SIG-M5 (cell line): ENCODE measurements at places on chromosomes 13 and 19.

- no peak for DNase-seq
Observed at GRCh38 chr19:40103600-40103999, 12.9 kb upstream of the ZNF780A start.

DNA sequence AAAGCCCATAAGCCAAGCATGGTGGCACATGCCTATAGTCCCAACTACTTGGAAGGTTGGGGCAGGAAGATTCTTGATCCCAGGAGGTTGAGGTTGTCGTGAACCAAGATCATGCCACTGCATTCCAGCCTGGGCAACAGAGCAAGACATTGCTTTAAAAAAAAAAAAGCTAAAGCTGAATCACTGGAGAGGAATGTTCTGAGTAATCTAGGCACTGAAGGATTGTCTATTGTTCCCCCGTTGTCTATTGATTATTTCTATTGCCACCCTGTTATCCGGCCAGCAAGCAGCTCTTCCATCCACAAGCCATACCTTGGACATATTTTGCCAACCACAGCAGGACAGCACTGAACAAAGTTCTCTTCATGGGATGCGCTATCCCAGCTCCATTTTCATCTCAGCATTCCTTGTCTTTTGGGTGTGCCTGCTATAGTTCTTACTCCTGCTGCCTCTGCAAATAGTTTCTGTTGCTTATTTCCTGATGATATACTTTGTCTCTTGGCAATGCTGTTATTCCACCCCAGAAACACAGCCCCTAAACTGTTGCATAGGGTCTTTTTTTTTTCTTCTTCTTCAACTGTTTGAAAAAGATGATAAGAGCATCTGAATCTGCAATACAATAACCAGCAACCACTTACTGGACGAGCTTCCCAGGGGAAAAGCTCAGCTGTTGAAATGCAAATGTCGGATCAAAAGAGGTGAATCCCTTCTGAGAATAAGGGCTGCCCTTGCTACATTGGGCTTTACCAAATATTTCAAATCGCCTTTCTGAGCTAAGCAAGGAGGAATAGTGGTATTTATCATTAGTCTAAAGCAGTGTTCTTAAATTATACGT lies 22.2 kb upstream of the SIAH3 start:
- no peak for DNase-seq

- DNase-seq = no peak
Observed at GRCh38 chr19:51142119-51142518, at the start of gene SIGLEC7. SIGLEC7 (plus strand) TSS chr19:51142301; CDS start chr19:51142370, 69 bp downstream.

GRCh38 chr13:73177916-73178565 lies 119.2 kb downstream of the KLF5 start:
- DNase-seq = no peak

- no peak for DNase-seq
Observed at GRCh38 chr13:113762538-113762937, 3.5 kb downstream of the TMEM255B start.

DNA sequence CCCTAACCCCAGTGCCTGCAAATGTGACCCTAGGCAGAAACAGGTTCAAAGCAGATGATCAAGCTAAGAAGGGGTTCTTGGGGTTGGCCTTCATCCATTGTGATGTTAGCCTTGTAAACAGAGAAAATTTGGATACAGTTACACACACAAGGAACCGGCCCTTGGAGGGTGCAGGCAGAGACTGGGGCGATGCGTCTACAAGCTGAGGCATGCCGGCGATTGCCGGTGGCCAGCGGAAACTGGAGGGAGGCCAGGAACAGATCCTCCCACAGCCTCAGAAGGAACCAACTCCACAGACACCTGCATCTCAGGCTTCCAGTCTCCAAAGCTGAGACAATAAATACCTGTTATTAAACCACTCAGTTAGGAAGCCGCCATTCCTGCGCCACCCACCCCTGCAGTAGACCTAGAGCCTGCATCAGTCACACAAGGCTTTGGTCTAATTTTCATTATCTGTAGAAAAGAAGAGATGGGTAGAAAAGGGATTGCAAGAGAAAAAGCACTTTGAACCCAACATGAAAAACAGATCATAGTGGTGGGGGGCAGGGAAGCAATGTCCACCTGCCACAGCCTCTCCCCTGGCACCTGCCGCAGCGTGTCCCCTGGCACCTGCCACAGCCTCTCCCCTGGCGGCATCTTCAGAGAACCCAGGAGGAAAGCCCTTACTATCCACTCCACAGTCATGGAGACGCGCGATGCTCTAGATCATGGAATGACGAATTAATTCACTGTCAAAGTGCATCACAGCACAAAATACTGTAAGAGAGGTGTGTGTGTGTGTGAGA lies 119.7 kb upstream of the SOX1 start:
- DNase-seq = no peak

GRCh38 chr13:62933809-62934208 lies 1518.2 kb upstream of the PCDH20 start:
- no peak for DNase-seq

DNA sequence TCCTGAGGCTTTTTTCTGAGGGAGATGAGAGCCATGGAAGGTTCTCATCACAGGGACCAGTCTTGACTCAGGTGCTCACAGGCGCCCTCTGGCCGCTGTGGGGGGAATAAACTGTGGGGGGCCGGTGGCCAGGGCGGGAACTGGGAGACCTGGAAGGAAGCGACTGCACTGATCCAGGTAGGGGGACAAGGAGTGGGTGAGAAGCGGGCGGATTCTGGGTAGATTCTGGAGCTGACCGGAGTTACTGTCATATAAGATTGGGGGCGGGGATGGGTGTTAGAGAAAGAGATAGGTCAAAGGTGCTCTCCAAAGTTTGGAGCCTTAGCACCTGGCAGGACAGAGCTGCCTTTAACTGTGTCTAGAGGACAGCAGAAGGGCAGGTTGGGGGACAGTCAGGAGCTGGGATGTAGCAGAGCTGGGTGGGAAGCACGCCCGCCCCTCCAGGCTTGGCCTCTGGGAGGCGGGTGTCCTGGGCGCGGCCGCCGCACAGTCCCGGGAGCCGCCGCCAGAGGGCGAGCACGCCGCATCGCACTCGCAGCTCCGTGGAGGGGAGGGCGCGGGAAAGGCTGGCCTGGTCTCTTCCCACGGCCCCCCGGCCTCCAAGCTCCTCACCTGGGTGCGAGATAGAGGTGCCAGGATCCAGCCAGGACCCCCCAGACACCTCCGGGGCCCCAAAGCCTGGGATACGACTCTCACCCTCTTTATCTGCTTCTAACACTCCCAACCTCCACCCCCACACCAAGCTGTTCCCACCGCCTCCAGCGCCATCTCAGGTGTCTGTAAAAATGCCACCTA lies 4.2 kb upstream of the DAND5 start:
- no peak for DNase-seq

- DNase-seq = no peak
Observed at GRCh38 chr19:51259348-51260245, 8.7 kb downstream of the SIGLECL1 start.

DNA sequence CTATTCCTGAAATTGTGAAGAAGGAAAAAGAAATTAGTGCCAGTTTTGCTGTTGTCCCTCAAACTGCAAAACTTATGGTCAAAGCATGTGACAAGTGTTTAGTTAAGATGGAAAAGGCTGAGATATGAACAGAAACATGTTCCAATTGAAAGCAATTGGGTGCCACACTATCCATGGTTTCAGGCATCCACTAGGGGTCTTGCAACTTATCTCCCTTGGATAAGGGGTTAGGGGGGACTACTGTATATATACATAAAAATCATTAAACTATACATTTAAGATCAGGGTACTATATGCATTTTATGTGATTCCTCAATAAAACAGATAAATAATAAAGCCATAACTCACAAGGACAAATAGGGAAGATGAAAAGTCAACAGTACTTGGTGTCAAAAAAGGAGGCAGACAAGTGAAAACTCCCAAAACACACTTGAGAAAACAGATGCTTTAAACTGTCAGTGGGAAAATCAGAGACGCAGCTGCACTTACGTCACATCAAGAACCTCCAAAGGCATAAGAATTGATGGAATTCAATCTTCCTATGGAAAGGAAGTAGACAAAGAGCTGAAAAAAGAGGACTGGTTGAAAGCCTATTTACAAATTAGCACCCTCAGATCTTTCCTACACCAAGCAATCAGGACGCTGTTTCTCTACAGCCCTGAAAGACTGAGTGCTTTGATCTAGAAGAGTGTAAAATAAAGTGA lies 8.1 kb downstream of the SPART start:
- DNase-seq = no peak

DNA sequence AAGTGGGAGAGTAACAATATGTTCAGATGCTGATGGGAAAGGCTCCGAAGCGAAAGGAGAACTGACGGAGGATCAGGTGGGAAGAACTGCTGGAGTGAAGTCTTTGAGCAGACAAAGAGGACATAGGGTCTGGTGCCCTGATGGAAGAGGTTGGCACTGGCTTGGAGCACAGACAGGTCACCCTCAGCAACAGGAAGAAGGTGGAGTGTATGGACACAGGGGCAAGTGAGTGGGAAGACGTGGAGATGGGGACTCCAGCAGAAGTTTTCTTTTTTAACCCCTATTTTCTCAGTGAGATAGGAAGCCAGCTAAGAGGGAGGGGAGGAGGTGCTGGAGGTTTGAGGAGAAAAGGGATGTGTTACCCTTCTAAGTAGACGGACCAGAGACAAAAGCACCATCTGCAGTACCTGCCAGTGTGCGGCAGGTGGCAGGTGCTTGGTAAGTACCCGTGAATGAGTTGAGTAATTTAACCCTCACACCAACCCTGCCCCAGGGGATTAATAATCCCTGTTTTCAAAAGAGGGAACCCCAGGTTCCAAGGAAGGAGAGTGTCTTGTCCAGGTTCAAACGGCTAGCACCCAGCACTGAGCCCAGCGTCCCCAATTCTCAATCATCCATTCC lies 11.2 kb downstream of the HAS1 start:
- DNase-seq = no peak

- DNase-seq = no peak
Observed at GRCh38 chr19:10258080-10258710, 6.2 kb downstream of the MRPL4 start.

DNA sequence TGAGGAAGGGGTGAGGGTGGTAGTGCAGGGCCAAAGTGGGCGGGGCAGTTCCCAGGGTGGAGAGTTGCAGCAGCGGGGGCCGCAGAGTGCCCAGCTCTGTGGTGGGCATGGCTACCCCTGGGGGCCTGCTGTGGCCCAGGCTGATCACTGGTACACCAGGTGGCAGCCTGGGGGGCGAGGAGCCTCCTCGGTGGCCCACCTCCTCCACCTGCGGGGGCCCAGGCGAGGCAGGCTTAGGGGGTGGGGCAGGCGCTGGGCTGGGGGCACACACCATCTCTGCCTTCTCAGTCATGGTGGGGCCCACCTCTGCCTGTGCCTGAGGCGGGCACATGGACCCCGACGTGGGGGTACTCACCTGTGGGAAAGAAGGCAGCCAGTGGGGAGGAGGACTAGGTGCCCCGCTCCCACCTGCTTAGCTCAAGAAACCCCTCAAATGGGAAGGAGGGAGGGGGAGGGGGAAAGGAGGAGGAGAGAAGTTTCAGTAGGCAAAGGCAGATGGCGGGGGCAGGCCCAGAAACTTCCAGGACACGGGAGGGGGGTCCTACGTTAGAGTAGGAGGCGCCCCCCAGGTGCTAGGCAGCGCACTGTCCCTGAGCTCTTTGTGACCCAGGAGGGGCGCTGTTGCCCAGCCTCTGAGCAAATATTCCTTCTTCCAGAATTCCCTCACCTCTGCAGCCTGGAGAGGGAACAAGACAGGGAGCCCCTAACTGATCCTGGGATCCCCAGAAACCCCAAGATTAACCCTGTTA lies 1.6 kb downstream of the LYL1 start:
- no peak for DNase-seq

DNA sequence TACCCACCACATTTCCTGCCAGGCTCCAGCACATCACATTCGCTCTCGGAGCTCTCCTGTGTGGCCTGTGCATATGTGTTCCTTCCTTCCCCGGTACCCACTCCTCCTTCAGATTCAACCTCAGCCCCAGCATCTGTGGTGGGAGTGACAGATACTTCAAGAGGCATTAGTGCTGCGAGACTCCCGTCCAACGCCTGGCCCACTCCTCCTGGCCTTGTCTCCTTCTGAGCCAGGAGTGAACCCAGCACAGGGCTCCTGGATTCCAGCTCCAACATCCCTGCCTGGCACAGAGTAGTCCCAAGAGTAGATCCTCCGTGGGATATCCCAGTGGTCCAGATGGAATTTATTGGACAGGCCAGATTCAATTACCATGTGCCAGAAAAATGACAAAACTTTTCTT lies 55.9 kb downstream of the SACS start:
- no peak for DNase-seq

DNA sequence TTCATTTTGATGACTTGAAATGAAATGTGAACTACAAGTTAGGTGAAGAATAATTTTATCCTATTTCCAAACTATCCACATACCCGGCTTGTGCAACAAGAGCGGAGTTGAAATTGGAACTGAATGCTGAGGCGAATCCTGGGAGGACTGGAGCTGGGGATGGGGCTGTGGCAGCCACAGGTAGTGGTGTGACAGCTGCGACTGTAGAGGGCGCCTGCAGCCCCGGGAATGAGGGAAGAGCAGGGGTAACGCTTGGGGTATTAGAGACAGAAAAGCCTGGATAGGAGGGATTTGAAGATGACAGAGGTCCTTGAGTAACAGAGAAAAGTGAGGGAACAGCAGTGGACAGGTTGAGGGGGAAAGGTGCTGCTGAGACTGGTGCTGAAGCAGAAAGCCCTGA lies 22.0 kb upstream of the STOML3 start:
- DNase-seq = no peak

- no peak for DNase-seq
Observed at GRCh38 chr13:60756306-60756705, 359.3 kb downstream of the TDRD3 start.

DNA sequence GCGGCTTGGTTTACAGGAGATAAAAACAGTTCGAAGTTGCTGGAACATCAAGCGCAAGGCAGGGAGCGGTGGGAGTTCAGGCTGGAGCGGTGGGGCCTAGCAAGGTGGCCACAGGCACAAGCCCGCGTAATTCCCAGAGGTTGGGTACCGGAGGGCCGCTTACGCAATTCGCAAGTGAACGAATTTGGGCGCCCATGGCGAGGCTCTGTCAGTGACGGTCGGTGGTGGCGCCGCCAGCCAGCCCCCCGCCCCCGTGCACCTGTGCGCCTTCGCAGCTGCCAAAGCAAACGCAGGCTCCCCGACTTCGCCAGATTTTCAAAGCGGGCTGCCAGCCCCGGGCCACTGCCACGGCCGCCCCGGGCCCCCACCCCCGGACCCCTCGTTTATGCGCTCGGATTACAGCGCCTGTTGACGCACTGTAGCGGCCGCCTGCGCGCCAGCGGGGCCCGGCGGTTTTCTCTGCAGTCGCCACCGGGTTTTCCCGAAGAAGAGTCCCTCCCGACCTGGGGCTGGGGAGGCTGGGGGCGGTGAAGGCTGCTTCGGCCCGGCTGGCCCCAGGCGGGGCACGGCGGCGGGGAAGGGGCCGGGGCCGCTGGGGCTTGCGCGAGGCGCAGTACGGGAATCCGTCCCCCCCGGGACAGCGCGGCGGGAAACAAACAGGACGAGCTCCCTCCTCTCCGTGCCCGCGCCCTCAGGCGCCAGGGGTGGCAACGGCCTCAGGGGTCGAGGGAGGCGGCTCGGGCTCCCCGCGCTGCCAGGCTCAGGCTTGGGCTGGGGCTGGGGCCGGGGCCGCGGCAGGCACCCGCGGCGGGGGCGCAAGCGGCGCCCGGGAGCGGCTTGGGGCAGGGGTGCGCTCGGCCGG lies 709 bp downstream of the N4BP2L1 start:
- DNase-seq = no peak

GRCh38 chr13:73106513-73107178 lies 47.8 kb downstream of the KLF5 start:
- no peak for DNase-seq
